ENCODE measurements at places on chromosomes 1 and 21.

DNA sequence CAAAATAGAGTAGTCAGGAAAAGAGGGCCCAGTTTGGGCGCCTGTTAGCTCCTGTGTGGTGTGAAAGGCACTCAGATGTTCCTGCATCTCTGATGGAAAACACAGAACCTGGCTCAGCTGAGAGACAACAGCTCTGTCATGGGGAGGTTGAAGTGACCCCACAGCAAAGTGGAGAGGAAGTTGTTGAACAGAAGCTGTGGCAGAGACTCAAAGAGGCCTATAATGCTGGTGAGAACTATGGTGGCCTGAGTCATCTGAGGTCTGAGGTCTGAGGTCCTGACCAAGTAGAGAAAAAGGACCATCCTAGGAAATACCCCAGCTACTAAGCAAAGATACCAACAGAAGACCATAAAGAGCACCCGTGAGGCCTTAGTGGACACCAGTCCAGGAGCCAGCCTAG, 45.6 kb upstream of the JAK1 start:
- DNase-seq = peak; percentile 27

- DNase-seq = no peak
Measured at GRCh38 chr1:205571747-205572146, 60.1 kb downstream of the ELK4 start.

- no peak for DNase-seq
Measured at GRCh38 chr21:15966231-15966630, 236.4 kb downstream of the USP25 start.

DNA sequence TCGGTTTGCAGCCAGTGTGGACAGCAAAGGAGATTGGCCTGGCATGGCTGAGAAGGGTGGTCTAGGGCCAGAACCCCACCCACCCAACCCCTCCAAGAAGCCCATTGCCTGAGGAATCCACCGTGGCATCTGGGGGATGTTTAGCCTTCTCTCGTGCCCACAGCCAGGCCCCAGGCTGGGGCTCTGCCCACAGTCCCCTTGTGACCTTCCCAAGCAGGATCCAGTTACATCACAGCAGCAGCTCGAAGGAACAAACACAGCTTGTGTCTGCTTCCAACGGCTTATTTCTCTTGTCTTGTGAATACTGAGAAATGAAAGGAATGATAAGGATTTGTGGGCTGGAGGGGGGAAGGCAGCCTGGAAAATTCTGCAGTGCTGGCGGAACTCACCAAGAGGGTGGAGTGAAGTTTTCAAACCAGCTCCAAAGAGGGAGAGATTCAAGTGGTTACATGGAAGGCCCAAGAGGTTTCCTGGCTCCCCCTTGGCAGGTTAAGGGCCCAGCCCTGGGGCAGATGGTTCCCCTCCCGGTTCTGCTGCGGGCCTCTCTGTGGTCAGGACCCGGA, 61.6 kb downstream of the DHRS3 start:
- DNase-seq = no peak

Measured in stimulated activated naive CD8-positive, alpha-beta T cell treated with anti-CD3 and anti-CD28 coated beads, Interleukin-15, amount 100 ng/mL, for 72 hours (primary cell).